ENCODE measurements at places on chromosomes 1 and 21.

DNA sequence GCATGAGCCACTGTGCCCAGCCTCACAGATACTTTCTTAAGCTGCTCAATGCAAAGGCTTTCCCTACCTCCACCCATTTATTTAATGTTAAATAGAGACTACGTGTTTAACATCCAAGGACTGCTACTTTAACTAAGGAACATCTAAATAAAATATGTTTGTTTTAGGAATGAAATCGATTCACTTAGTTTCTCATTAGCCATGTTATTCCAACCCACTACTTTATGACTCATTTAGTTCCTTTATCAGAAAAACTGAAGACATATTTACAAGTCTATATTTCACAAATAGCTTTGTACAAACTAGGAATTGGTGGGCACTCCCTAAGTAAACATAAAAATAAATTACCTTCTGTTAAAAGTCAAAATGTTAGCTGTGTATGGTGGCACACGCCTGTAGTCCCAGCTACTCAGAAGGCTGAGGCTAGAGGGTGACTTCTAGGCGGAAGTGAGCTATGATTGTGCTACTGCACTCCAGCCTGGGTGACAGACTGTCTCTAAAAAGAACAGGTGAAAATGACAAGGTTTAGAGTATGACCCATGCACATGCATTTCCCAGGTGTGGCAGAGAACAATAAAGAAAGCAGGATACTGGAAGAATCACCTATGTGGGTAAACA lies 39.9 kb upstream of the AK4 start:
- DNase-seq, result no peak

- no peak for DNase-seq
These were observed 56.9 kb downstream of the LRRC8D start for GRCh38 chr1:89877756-89878155.

GRCh38 chr1:58732087-58732775 lies 32.4 kb upstream of the MYSM1 start:
- no peak for DNase-seq

DNA sequence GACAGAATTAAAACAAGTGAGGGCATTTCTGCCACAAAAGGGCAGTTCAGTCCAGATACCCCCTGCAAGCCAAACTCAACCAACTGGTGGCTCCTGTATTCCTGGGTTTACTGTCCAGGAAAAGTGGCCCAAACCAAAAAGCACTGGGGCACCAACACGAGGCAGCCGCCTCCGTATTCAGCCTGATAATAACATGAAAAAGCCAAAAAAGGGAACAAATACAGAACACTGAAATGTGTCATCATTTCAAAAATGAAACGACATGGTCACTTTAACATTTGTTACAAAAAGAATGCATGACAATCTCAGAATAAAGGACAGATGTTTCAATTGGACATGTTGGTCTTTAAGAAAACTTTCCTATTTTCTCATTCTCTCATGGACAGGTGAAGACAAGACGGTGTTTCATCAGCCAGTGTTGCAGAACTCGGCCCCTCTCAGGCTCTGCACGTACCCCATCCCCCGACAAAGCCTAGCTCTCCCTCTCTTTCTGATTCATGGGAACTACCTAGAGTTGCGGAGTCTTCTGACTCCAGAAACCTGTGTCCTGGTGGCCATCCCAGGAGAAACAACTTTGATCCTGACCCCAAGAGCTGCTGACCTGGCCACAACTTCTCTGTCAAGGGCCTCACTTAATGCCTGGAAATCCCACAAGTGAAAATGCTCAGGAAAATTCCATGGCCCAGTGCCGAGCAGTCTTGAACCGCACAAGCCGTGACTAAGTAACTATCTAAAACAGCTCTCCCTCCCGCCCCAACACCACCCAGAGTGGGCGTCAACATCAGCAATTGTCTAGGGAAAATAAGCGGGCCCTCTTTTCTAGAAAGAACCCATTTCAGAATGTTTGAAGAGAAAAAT lies 27.1 kb downstream of the ZBTB17 start:
- DNase-seq, result peak; percentile 64

DNA sequence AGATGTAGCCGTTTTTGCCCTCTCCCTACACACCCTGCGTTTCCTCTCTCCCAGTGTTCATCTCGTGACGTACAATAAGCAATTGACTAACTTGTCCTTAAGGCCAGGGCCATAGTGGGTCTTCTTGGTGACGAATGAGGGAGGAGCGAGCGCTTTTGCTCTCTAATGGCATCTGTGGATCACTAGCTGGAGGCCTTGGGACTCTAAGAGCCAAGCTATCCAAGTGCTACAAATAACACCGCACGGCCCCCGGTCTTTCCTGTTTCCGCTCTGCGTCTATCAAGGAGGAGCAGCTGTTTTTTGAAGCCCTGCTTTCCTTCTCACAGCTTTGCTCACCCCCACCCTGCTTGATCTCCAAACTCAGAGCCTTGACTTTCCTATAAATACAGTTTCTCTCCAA lies 25.2 kb downstream of the EVA1C start:
- no peak for DNase-seq

DNA sequence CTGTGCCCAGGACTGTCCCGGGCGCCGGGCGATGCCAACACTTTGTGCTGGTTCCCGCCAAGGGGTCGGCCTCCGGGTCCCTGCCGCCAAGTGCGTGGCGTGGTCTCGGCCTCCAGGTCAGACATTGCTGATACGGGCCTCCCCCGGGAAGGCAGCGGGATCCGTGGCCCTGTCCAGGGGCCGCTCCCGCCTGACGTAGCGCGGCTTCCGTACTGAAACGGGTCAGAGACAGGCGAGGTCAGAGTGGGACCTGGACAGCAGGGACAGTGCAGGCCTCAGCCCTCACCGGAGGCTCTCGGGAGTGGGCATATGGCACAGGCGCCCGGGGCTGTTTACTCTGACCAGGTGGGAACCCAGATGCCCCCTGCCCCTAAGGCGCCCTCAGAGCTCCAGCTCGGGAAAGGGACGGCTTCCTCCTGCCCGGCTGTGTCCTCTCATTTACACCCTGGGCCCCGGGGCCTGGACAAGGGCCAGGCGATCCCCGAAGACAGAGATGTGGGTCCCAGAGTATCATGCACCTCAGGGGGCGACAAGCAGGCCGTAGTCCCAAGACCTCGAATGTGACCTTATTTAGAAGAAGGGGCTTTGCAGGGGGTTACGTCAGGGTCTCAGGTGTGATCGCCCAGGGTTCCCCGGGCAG lies 8.8 kb upstream of the RNF223 start:
- peak; percentile 1 for DNase-seq

- DNase-seq, result no peak
These were observed 30.9 kb downstream of the GPR161 start for GRCh38 chr1:168105846-168106245.

DNA sequence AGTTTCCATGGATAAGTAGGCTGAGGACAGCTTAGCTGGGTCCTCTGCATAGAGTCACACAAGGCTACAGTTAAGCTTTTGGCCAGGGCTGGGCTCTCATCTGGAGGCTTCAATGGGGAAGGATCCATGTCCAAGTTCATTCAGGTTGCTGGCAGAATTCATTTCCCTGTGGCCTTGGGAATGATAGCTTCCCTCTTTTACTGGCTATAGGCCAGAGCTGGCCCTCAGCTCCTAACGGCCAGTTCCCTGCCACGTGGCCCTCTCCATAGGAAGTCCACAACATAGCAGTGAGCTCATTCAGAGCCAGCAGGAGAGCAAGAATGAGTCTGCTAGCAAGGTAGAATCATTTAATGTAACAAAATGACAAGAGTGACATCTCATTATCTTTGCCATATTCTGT lies 15.1 kb upstream of the PODN start:
- no peak for DNase-seq

DNA sequence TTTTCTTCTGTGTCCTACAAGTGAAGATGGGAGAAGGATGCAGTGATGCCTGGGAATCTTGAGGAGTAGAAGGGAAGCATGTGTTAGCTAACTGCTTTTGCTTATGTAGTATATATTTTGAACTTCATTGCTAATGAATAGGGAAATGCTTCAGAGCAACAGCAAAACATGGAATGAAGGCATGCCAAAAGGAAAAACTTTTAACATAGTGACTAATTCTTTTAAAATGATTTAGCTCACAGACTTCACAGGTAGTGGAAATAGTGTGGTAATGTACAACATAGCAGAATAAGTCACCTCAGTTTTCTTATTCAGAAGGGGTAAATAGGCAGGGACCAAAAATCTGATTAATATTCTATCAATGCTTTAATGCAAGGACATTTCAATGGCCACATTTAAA lies 95.5 kb downstream of the LYPLAL1 start:
- no peak for DNase-seq

DNA sequence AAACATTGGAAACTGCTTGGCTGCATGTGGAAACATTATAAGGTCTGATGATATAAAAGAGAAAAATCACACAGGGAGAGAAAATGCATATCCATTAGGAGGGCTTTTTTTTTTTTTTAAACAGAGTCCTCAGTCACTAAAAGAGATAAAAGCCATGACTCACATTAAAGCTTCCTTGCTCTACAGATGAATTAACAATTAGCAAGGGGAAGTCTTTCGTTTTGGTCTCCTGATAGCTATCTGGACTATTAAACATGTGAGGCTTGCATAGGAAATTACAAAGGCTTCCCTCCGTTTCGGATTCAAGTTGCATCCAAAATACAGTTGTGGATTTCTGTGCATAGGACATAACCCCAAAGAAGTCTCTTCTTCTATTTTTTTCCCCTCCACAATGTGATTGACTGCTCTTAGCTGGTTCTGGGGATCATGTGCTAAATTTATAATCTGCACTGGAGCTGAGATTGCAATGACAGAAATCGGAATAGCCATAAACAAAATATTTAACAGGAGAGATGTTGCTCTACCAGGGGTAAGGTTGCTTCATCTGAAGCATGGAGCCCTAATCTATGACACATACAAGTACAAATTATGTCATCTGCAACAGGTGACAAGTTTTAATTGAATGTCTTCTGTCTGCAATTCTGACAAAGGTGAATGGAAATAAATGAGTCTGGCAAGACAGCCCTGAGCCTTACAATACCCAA lies 146.8 kb downstream of the ESRRG start:
- DNase-seq, result no peak

GRCh38 chr1:81801651-81802456 lies 1.1 kb downstream of the ADGRL2 start:
- DNase-seq, result no peak

GRCh38 chr1:8889925-8890785 lies 11.7 kb upstream of the ENO1 start:
- DNase-seq, result no peak

DNA sequence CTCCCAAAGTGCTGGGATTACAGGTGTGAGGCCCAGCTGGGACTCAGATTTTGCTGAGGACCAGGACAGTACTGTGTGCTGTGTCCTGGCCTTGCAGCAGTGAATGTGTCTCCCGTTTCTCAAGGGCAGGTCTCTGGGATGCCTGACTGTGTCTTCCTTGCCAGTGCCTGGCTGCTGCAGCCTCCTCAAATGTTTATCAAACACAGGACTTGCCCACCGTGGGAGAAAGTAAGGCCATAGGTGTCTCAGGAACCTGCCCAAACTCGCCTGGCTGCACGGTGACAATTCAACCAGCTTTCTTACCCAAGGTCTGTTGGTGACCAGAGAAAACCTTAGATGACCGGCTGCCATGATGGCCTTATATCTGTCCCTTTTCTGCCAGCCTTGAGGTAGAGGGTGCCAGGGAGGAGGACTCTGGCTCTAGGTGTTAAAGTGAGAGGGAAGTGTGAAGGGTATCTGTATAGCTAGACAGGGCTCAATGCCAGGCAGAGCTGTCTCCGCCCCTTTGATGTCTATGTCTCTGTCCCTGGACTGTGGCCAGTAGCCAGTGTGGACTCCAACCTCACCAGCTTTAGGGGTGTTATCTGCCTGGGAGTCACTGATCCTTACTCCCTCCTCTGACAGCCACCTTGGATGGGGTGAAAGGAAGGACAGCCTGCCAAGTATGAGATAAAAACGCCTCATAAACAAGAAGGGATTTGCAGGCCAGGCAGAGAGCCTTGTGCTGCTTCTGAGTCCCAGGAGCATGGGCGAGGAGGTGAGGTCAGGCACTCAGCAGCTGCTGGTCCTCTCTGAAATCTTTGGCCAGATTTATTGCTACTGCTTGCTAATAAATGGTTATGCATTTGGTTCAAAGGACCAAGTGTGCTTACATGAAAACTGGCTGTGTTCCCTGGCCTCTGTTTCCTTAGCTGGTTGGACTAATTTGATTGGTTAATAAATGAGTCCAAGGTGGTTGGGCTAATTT lies 22.3 kb downstream of the IL6R start:
- no peak for DNase-seq

DNA sequence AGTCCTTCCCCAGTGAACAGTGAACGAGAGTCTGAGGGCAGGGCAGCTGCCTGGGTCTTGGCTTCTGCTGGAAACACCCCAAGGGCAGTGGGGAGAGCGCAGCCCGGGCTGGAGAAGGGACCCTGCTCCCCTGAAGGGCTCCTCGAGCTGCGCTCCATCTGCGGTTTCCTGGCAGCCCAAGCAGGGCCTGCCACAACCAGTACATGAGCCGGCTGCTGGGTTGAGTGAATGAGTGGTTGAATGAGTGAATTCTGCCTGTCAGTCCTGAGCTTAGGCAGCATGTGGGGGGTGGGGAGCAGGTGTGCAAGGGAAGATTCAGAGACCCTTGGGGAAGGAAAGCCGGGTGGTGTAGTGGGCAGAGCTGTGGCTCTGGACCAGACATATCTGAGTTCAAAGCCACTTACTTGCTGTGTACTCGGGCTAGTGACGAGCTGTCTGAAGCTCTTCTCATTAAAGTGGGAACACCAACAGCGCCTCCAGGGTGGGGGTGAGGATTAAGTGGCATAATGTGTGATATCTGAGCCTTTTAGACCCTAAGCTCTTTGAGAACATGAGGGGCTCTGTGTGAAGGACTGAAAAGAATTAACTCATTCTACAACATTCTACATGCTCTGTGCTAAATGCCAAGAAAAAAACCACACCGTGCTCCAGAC lies 3.7 kb downstream of the OPRD1 start:
- no peak for DNase-seq

- DNase-seq, result no peak
These were observed 135.5 kb downstream of the ESRRG start for GRCh38 chr1:216587715-216588114.

- DNase-seq, result no peak
These were observed 202.9 kb downstream of the TBX15 start for GRCh38 chr1:118785246-118785645.

DNA sequence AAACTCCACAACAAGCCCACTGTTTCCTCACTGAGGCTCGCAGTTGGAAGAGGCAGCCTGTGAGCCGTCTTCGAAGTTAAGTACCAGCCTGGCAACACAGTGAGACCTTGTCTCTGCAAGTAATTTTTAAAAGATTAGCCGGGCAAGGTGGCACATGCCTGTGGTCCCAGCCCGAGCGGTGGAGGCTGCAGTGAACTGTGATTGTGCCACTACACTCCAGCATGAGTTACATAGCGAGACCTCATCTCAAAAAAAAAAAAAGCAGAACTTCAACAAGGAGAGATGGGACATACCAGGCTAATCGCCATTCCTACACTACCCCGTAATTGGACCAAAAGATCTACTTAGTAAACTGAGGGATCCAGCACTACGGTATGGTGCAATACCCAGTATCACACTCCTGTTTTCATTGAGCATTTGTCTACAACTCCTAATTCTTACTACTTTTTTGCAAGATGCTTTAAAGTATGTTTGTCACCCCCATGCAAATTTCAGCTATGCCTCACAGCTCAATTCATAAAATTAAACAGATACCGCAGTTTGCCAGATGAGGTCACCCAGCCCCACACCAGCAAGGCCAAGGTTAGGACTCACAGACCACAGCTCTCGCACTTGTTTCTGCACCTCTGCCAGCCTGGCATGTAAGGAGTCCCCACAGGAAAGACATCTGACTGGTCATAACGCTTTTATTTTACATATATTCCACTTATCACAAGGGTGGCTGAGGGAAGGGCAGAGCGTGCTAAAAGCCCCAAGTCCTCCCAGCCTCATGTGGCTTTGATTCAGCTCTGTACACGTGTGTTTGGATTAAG lies 21.0 kb downstream of the SDE2 start:
- DNase-seq, result no peak

- DNase-seq, result no peak
These were observed 299.8 kb upstream of the USP25 start for GRCh38 chr21:15430023-15430422.

Data from activated CD4-positive, alpha-beta T cell treated with anti-CD3 and anti-CD28 coated beads for 4 hours (primary cell).